ENCODE measurements at places on chromosomes 1 and 21.
A peak's percentile ranks its signal among the peaks of the same experiment; 100 is the strongest.

GRCh38 chr1:221868593-221869303 lies 126.9 kb upstream of the DUSP10 start:
- DNase-seq, result no peak

DNA sequence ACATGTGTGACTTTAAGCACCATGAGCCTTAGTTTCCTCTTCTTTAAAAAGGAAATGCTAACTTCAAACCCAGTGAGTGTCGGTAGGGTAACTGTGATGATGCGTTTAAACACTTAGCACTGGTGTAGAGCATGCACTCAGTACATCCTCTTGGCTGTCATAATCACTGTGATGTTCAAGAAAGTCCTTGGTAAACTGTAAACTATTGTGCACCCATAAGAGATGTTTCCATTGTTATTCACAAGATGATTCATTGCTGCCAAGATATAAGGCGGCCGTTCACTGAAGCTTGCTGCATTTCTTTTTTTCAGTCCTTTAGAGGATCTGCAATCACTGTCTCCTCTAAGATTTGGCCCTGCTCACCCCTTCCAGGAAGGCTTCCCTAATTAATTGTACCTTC lies 61.8 kb upstream of the DAB1 start:
- no peak for DNase-seq

- peak; percentile 6 for DNase-seq
These were observed 49.8 kb downstream of the KIRREL1 start for GRCh38 chr1:158043232-158043631.

GRCh38 chr21:28910280-28910887 lies 82.3 kb downstream of the LTN1 start:
- no peak for DNase-seq

DNA sequence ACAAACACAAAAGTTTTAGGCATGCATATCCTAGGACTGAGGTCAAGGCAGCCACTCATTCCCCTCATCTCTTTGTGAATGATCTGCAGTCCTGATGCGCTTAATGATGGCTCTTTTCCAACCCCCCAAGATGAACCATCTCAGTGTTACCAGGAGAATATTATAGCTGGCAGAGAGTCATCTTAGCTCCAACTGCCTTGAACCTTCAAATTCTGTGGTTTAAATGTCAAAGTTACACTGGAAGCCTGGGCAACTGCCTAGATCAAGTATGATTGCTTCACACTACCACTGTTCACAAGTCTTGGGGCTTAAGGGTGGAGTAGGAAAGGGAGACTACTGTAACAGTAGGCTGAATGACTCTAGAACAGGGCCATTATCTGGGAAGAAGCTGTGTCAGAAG lies 8.0 kb upstream of the MYBPHL start:
- no peak for DNase-seq

DNA sequence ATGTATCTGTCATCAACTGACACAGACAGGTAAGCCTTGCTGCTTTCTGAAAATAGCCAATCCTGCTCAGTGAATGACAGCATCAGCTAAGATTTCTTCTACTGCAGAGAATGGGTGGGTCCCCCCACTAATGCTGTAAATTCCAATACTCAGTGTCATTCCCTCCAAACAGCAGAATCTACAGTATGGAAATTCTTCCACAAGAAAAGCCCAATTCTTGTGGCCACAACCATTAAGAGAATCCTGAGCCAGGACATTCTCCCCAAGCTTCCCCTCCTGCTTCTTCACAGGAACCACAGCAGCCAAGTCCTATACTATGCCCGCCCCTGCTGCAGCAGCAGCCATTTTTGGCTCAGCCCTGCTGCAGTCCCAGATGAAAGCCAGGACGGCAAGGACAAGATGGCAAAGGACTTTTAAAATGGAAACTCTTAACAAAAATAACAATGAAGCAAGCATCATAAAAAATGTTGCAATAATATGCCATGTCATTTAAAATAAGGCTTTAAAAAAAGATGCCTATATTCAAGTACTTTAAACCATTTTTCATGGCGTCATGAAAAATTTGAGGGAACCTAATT lies 26.8 kb downstream of the EIF4G3 start:
- DNase-seq, result no peak

DNA sequence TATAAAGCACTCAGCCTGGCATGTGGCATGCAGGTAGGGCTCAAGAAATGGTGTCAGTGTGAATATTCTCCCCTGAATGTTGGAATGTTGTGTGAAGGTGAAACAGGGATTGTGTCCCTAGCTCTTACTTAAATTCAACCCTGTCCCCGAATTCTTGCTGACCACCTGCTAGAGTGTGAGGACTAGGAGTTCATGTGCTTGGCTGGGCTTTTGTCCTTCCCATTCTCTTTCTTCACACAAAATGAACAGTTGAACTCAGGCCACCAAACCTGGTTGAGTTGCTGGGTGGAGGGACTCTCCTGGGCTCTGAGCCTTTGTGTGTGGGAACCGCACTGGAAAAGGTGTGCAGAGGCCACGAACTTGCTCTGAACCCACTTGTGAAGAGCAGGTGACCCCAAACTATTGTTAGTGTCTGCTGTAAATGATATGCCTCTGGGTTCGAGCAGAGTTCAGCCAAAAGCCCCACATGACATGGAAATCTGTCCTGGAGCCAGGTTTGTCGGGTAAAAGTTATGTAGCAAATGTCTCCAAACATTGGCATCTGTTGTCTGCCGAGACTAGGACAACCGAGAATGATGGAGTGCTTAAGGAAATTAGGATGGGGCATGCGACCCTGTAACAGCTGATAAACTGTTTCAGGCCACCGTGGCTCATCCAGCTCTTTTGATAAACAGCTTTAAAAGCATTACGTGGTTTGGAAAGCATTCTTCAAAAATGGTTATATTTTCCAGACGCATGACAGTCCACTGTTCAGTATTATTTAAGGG lies 144.2 kb downstream of the DHRS3 start:
- no peak for DNase-seq

DNA sequence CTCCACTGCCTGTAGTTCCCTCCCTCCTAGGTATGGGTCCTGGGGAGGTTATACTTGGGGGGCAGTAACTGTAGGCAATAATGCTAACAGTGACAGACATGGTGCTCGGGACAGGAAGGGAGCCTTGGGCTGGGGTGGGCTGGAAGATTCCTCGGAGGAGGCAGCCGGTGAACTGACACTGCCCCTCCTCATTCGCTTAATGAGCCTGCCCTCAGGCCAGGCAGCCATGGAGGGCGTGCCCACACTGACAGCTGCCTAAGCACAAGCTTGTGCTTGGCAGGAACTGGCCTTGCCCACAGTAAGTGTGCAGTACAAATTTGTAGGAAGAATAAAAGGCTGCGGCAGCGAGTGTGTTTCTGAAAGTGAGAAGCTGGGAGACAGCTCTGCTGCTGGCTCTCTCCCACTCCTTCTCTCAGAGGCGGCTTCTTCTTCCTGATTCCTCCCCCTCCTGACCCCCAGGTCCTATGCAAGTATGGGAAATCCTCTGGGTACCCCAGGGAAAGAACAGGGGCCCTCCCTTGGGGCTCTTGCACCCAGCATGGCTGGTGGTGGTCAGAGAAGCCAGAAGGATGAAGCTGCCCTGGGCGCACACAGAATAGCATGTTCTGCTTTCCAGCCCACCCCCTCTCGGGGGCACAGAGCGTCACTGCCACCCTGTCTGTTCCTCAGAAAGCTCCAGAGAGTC lies 23.6 kb downstream of the OPTC start:
- no peak for DNase-seq

- DNase-seq, result no peak
These were observed 137.8 kb downstream of the AKT3 start for GRCh38 chr1:243712242-243712641.

DNA sequence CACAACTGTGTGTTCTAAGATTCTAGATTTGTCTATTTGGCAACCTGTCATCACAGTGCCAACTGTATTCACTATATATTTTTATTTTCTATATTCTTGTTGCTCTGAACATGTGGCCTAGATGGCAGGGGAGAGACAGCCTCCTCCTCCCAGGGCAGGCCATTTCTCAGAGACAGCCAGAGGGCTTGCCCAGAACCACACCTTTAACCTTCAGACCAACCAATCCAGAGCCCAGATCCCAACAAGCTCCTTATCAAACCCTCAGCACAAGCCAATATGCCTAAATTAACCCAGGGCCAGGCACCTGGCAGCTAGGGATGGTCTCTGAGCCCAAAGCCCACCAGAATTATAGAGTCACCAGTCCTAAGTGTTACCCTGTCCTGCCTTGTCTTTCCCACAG lies 19.3 kb downstream of the TRIM11 start:
- no peak for DNase-seq

DNA sequence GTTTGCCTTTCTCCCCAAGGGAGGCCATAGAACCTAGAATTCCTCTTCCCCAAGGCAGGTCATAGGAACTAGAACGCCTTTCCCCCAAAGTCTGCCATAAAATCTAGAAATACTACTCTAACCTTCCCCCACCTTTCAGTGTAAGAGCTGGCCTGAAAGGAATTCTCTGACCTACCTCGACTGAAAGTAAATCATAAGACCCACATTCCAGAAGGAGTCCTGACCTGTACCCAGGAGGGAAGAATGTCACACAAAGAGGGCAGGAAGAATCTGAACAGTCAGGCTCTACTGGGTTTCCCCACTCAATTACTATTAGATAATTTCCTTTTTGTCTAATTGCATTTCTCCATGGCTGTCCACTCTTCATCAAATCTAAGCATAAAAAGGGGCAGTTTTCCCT lies 5.7 kb upstream of the ATG4C start:
- no peak for DNase-seq

GRCh38 chr21:44535963-44536362 lies 4.0 kb downstream of the KRTAP10-1 start:
- no peak for DNase-seq

- DNase-seq, result peak; percentile 54
These were observed 645 bp downstream of the ATP6V0B start for GRCh38 chr1:43975249-43975961.

- DNase-seq, result no peak
These were observed at the start of gene TNFSF18 for GRCh38 chr1:173050865-173051264. TSS of gene TNFSF18 (minus strand) at chr1:173050941. CDS start at chr1:173050896, 45 bp downstream.

GRCh38 chr1:8095584-8095983 lies 69.5 kb upstream of the ERRFI1 start:
- DNase-seq, result no peak

GRCh38 chr1:106780806-106781569 lies 275.5 kb upstream of the PRMT6 start:
- DNase-seq, result no peak

DNA sequence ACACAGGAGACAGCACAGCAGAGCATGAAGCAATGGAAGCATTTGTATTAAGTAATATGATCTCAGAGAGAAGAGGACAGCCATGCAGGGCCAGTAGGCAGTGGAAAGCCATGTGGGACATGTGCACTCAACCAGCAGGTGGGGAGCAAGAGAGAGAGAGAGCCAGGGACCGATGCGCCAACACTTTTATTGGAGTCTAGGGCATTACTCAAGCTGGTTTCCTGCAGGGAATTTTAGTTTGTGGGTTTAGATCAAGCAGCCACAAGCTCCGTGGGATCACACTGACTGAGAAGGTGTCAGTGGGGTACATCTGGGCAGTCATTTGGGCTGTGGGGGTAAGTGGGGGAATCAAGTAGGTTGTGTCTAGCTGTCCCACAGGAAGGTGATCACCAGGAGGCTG lies 137.1 kb downstream of the PCBP3 start:
- no peak for DNase-seq

GRCh38 chr21:44872323-44872648 lies 1.2 kb downstream of the PTTG1IP start:
- no peak for DNase-seq

- DNase-seq, result no peak
These were observed 6.2 kb downstream of the BARHL2 start for GRCh38 chr1:90710579-90711536.

- peak; percentile 84 for DNase-seq
These were observed 529 bp upstream of the PRMT2 start for GRCh38 chr21:46634966-46635323.

GRCh38 chr1:16922466-16922865 lies 735 bp downstream of the CROCC start:
- DNase-seq, result no peak

DNA sequence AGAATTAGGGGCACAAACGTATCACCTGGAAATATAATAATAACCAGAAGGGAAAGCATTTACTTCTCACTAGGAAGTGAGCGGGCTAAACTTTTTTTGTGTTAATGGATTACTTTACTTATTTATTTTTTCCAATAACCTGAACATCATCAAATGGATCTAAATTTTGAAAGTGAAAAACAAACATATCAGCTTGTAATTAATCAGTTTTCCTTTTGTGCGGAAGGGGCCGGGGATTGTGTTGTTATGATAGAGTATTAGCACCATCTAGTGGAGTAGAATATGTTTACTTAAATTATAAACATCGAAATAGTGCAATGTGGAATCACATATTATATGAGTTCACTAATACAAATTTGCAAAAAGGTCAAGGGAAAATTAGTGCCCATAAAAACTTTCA lies 9.0 kb downstream of the CFH start:
- no peak for DNase-seq

GRCh38 chr1:30328401-30329262 lies 394.8 kb downstream of the MATN1 start:
- no peak for DNase-seq

- no peak for DNase-seq
These were observed 6.6 kb upstream of the TINAGL1 start for GRCh38 chr1:31569596-31570173.

GRCh38 chr1:31433396-31433930 lies 20.4 kb downstream of the SERINC2 start:
- no peak for DNase-seq

- no peak for DNase-seq
These were observed 23.8 kb upstream of the IL10 start for GRCh38 chr1:206796116-206796515.

DNA sequence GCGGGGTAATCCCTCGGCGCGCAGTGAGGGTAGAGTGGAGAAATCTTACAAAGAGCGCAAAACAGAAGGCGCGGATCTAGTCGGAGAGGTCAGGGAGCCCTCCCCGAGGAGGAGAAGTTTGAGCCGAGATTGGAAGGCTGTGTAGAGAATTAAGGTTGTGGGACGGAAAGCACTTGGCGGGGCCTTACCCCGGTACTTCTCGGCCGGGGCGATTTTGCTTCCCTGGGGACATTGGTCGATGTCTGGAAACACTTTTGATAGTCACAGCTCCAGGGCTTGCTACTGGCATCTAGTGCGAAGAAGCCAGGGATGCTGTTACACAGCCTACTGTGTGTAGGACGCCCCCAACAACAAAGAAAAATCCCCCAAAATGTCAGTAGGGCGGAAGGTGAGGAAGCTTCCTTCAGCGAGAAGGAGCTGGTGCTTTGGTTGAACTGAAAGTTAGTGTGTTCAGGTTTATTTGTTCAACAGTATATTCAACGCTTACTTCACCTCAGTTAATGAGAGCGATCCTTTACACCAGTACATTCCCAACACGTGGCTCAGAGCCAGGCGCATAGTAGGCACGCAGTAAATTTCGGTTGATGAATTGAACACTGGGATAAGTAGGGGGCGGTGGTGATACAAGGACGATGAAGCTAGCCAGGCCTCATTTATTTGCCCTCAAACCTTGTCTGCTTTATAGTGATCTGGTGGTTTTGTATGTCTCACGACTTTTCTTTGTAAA lies 807 bp downstream of the CEP85 start:
- no peak for DNase-seq

- no peak for DNase-seq
These were observed 8.8 kb upstream of the PMVK start for GRCh38 chr1:154945160-154945961.
